ENCODE measurements at places on chromosomes 5 and 9. TPM values are rescaled to one million over a fixed set of nuclear protein-coding genes. Genes with fewer than 3 reads are reported as not detected.

SH3GLB2 gene
- 38.2 TPM for total RNA-seq

AGXT2 gene
- total RNA-seq: not detected

CDK7 gene
- total RNA-seq: 40.3 TPM

DRD1 gene
- total RNA-seq: 0.53 TPM

GABRA1 gene
- total RNA-seq: under 0.01 TPM

LRRC19 gene
- total RNA-seq: not detected

SH3TC2 gene
- total RNA-seq: 9.5 TPM

FAM53C gene
- total RNA-seq: 21.4 TPM

ST6GALNAC4 gene
- total RNA-seq: 33.3 TPM

CDC37L1 gene
- 18.5 TPM for total RNA-seq

LMX1B gene
- not detected for total RNA-seq

LECT2 gene
- total RNA-seq: not detected

ZNF454 gene
- total RNA-seq: 1.1 TPM

DNAH5 gene
- total RNA-seq: 0.13 TPM

SLC34A3 gene
- total RNA-seq: 0.06 TPM

TOR2A gene
- total RNA-seq: 2.3 TPM

EGR1 gene
- 16.2 TPM for total RNA-seq

LOX gene
- total RNA-seq: 78.5 TPM

BARHL1 gene
- total RNA-seq: not detected

NMUR2 gene
- total RNA-seq: not detected

PDZD2 gene
- total RNA-seq: 0.19 TPM

SLC4A9 gene
- total RNA-seq: not detected

WDR38 gene
- total RNA-seq: not detected

NPDC1 gene
- total RNA-seq: 28.4 TPM

RNF224 gene
- total RNA-seq: 0.13 TPM

COL23A1 gene
- not detected for total RNA-seq

ZBED3 gene
- total RNA-seq: 0.81 TPM
